ENCODE measurements at places on chromosomes 16 and 17. TPM values are rescaled to one million over a fixed set of nuclear protein-coding genes. Genes with fewer than 3 reads are reported as not detected.

DNA sequence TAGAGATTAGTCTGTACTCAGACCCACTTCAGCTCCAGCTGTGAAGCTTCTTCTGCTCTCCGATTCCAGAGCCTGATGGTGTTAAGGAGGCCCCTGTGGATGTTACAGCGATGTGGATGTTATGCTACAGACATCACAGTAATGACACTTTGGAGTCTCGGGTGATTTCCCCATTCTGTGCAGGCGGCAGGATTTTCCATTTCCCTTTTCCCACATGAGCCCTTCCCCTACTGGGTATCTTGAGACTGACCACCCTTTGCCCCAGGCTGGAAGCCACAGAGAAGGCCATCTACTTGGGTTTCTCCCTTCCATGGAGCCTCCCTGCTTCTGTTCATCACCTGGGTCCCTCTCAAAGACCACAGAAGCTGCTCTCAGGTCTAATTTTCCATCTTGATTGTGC lies 78.3 kb downstream of the KCNJ12 start:
- no peak for DNase-seq

RABEP2 gene
- 21.2 TPM for polyA plus RNA-seq

GH1 gene
- polyA plus RNA-seq = 3.1 TPM

DNA sequence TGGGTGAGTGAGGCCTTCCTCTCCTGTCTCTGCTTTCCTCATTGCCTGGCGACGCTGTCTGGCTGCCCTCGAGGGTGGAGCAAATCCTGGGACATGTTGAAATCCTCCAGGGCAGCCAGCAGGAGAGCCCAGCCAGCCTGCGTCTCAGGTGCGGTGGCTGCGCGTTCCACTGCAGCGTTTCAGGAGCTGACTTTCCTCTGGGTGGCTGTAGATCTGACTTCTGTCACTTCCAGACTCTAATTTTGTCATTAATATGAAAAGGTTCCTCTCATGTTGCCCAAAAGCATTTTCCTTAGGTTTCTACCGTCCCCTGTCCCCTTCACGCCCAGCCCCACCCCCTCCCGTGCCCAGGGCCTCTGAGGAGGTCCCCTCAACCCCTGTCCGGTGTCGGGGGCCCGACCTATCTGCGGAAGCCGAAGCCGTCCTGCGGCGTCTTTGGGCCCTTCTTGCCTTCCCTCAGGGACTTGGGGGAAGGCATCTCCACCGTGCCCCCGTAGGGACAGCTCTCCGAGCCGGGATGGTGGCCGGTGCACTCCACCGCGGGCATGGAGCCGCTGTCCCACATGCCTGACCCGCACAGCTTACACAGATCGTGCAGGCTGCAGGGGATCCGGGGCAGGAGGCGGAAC lies 95.1 kb downstream of the TBC1D16 start:
- DNase-seq = no peak
